GM06990 (cell line): ENCODE measurements at places on chromosomes 1 and 21.

- DNase-seq: no peak
These were observed 66.3 kb upstream of the KIF1B start for GRCh38 chr1:10143961-10144485.

DNA sequence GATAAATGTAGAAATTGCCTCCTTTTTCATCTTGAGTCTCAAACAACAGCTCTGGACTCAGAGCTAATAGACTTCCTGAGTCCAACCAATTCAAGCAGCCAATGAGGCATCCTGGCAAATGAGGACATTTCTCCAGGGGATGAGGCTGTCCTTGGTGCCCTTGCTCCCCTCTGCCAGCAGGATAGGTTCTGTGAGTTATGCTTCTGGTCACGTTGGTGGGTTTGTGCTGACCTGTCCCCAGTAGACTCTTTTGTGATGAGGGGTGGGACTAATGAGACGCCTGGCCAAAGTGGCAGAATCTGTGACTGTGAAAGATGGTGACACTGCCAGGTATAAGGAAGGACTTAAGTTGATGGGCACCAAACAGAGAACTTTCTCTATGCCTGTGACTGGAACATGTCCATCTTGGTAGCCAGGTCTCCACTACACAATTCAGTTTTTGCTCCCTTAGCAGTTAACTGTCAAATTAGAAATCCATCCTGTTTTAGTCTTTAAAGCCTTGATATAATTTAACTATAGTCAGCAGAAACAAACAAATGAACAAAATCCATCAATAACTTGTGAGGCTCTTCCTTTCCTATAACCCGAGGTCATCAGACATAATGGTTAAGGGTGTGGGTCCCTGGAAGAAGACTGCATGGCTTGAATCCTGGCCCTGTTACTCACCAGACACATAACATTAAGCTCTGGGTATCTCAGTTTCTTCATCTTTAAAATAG is 35.7 kb upstream of the THEM4 start:
- DNase-seq: no peak

GRCh38 chr1:74732960-74733603 is at the start of the genes CRYZ and TYW3:
Gene CRYZ, minus strand, starts transcription at chr1:74733050. Its CDS starts 8,229 bp downstream, at chr1:74724821.
Gene TYW3, plus strand, starts transcription at chr1:74733152. Its CDS starts 93 bp downstream, at chr1:74733245.
- peak; percentile 88 for DNase-seq

DNA sequence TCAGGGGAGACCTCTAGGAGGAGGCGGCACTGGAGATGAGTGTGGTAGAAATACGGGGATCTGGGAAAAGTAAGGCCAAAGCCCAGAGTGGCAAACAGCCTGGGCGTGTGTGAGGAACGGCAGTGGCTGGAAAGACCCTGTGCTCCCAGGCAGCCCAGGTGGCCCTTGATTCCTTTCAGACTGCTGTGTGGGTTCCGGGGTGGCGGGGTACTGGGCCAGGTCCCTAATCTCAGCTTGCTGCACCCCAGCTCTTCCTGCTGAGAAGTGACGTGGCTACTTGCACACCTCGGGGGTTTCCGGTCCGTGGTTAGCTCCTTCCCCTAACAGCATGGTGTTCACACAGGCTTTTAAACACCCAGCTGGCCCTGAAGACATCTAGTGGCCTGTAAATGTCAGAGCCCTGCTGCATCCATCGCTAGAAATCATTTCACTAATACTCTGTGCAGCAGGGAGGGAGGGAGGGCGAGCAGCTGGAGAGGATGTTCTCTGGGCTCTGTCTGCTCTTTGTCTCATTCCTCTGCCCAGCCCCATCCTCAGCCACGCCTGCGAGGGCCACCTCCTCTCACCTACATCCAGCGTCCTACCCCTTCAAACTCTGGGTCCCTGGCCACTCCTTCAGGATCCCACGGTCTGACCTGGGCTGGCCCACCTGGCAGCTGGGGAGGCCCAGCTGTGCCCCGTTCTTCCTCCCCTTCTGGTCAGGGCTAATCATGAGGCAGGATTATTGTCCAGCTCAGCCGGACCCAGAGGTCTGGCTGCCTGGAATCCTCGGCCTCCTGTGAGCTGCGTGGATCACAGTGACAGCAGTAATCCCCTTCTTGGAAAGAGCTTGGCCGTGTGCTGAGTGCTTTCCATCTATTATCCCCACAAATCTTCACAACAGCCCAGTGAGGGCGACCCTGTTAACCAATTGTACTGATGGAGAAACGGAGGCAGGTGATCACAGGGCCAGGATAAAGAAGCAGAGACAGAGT is 7.2 kb downstream of the ZDHHC18 start:
- peak; percentile 81 for DNase-seq

DNA sequence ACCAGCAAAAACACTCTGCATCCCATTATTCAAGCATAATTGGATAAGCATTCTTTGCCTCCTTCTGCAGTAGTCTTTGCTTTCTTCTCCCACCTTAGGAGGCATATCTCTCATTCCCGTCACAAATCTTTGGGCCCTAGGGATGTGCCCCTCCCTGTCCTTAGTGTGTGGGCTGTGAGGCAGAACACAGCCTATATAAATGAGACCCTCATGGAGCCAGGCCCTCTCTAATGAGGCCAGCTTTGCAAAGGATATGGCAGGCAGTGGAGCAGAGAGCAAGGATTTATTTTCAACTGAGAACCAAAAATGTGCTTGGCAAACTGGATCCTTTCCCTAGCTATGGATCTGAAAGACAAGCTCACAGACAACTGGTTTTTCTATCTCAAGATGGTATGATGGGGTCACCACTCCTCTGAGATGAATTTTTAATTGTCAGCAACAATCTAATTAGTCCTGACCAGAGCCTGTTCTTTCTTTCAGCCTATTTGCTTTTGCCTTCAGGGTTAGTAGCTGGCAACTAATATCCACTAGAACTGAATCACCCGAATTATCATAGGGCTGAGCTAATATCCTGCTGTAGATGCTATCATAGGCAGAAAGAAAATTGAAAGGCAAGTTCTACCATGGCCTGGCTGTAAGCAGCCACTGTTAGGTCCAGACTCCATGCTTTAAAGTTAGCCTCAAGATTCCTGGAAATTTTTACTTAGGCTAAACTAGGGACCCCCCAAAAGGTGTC is 134.2 kb downstream of the SYT2 start:
- DNase-seq: no peak

GRCh38 chr1:94616506-94616905 is 74.9 kb upstream of the F3 start:
- DNase-seq: no peak

- DNase-seq: no peak
These were observed 7.0 kb upstream of the TFF1 start for GRCh38 chr21:42373196-42373907.
